NCI-H2227 treated with DMSO at 0.1 percent for 48 hours (cell line): ENCODE measurements at places on chromosomes 7 and 10.

- DNase-seq = no peak
These were observed 75.3 kb upstream of the NKX6-2 start for GRCh38 chr10:132861116-132861691.

GRCh38 chr10:75294518-75294865 is 58.7 kb upstream of the COMTD1 start:
- no peak for DNase-seq

DNA sequence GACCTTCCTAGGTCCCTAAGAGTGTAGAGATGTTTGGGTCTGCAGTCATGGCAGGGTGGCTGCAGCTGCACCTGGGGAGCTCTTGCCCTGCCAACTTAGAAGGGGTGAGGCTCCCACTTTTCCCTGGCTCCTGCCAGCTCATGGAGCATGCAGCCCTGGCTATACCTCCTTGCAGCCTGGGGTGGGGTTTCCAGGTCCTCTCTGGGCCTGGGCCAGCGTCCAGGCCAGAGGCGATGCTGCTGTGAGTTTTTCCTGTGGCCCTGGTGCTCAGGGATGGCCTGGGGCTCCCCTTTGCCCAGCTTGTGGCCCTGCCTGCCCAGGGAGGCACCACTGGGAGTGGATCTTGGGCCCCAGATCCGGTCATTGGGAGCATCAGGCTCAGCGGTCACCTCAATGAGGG is 109.8 kb upstream of the FAM180A start:
- no peak for DNase-seq

DNA sequence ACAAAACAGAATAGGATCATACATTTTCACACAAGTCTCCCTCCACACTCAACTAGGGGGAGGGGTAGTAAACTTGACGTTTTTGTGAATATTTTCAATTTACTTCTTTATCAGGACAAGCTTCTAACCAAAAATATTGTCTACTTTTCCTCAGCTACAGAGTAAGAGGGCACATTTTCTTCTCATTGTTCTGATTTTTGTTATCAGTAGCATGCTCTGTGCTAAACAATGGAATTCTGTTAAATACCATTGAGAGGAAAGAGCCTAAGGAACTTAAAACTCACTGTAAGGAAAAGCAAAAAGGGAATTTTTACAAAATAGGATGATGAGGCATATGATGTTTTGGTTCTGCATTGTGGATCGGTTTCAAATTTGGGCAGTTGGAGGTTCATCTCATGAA is 41.2 kb downstream of the ANLN start:
- no peak for DNase-seq

DNA sequence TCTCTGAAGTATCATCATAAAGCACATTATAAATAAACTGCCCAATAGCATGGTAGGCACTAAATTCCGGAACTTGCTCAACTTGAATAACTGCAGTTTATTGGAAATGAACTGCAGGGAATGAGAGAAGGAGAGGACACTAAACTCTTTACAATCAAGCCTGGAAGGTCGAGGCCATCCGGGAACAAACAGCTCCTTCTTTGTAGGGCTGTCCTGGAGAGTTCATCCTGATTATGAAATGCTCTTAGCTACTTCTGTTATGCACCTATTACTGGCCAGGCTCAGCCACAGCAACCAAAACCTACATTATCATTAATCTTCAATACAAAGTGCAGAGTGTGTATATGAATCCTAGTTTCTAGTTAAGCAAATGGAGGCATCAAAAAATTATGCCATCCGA is 64.7 kb downstream of the PPP1R17 start:
- DNase-seq = no peak

DNA sequence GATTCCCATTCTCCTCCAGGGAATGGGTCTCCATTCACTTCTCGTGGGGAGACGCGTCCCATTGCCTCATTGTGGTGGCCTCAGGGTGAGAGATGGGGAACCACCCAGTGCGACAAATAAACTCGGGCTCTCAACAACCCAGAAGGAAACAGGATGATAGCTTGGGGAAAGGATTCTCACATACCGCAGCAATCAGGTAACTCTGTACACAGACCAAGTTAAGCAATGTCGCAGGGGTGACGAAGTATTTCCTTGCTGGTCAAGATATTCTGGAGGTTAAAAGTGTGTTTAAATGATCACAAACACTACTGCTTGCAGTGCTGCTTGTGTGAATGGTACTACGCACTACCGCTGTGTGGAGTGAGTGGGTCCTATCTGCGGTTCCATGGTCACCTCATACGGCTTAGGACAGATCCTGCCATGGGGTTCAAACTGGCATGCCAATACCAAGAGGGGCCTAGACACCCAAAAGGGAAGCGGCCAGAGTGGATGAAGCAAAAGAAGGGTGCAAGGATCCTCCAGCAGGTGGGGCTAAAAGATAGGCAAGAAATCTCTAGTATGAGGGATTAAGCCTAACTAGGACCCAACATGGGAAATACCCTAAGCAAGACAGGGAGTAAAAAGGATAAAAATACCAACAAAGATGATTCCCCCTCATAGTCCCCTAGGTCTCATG is 143.8 kb upstream of the TMEM106B start:
- DNase-seq = peak; percentile 31

- DNase-seq = no peak
These were observed 882 bp downstream of the IRF5 start for GRCh38 chr7:128938544-128939074.

- no peak for DNase-seq
These were observed 74.2 kb upstream of the INSIG1 start for GRCh38 chr7:155223503-155223902.

DNA sequence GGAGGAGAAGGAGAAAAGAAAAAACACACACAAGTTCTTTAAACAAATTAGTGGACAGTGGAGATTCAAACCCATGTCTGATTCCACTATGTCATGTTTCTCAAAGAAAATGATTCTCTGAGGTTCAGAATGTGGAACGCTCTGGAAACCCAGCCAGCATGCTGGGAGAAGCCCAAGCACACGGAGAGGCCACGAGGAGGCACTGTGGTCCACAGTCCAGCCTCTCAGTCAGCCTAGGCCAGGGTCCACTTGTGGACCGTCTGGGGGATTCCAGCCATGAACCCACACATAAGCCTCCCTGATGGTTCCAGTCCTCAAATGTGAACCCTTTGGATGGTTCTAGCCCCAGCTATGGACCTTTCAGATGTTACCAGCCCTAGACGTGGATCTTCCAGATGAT is 73.4 kb downstream of the CAV1 start:
- DNase-seq = no peak

DNA sequence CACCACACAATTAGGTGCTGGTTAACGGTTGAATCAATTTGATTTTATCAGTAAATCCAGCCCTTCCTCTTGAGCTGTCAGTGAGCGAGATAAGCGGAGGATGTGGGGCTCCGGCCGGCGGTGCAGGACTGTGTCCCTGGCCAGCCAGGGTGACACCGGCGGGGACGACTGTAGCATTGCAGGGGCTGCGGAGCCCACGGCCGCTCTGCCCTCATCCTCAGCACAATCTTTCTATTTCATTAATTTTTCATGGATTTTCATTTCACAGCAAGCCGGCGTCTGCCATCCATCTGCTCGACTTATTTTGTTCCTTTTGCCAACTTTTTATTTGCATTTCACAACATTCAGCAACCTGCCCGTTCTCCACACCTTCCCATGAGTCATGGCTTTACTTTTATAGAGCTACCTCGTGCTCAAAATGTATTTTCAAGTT is 4.7 kb downstream of the ADARB2 start:
- no peak for DNase-seq

DNA sequence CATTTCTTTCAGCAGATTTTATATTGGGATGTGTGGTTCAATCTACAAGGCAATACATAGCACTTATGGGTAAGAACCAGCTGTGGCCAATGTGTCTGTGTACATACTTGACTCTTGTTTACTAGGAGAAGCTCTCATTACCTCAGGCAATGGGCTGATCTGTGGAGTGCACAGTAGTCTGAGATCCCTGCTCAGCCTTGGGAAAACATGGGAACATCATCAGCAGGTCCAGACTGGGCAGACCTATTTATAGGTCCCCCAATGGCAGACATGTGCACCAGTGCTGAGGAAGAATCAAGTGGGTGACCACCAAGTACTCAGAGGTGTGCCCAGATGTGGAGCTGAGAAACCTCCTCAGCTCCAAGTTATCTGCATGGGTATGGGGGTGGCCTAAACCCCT is 349.7 kb downstream of the KIF20B start:
- DNase-seq = no peak

DNA sequence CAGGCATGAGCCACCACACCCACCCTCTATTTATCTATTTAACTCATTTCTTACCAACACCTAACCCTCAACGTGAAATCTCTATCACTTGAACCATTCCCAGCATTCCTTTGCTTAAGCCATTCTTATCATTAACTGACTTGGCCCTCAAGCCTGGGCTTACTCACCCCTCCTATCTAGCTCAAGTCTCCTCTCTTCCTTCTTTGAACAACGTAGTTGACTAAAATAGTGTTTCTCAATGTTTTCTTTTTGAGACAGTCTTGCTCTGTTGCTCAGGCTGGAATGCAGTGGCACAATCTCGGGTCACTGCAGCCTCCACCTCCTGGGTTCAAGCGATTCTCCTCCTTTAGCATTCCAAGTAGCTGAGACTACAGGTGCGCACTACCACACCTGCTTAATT is 7.0 kb downstream of the ANXA7 start:
- no peak for DNase-seq

DNA sequence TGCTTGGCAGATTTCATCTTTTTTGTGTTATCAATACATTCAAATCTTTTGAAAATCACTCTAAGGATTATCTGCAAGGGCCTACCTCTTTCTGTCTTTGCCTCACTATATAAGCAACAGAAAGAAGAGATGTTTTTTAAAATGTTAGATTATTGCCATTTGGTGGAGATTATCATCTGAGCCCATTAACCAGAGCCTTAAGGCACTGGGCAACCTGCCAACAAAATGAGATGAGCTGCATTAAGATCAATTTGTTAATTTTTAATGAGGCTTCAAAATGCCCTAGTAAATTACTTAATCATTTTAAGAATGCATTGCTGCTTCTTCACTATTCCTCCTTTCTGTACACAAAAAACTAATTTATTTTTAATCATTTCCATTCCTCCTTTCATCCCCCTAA is 314.1 kb downstream of the SNX13 start:
- DNase-seq = no peak

DNA sequence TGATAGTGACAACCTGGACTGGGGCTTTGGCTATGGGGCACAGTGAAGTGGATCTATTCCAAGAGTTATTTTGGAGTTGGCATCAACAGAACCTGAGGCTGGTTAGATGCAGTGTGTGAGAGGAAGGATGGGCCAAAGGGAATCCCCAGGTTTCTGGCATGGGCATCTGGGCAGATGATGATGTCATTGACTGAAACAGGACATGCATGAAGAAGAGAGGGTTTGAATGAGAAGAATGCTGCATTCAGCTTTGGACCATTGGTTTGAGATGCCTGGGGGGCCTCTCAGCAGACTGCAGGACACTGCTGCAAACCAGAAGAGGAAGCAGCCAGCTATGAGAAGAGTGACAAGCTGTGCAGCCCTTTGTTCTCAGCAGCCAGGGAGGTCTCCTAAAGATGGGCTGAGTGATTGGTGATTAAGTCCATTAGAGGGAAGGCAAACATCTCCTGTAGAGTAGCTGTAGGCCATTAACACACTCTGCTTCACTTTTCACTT is 23.1 kb upstream of the PIK3CG start:
- DNase-seq = peak; percentile 53

GRCh38 chr10:113920875-113921274 is 66.4 kb downstream of the NHLRC2 start:
- no peak for DNase-seq

DNA sequence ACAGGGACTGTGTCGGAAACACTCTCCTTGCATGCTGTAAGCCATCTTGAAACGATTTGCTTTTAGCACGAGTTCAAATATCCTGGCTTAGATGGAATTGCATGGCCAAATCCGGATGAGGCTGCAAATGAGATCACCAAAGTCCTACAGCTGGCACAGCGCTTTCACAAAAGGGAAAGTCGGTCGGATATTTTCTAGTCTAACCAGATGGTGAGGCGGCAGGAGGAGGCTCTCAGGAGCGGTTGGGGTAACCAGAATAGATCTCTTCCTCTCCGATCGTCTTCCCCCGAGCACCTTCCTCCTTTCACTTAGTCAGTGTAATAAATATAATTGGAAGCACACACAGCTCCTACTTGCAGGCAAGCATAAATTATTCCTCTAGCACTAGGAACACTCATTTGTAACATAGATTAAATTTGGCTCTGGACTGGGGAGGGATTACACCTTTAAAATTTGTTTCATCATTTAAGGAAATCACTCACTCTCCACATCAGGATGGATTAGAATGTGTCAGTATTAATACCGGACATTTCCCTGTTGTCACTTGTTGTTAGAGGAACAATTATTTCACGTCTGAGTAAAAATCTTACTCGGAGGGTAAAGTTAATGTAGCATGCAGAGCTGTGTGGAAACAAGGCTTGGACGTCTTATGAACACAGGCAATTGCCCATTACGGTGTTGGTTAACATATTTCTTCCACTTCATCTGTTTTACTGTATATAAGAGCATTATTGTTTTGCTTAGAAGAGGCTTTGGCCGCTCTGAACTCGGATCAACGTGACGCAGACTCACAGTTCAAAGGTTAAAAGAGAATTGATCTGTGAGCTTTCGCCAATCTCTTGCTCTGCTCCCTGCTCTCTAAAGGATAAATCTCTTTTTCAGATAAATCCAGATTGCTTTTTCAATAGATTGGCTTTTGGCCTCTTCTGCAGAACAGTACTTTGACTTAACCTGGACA is 857.9 kb downstream of the TYW1 start:
- DNase-seq = no peak

GRCh38 chr7:51158211-51158610 is 158.4 kb downstream of the COBL start:
- no peak for DNase-seq

DNA sequence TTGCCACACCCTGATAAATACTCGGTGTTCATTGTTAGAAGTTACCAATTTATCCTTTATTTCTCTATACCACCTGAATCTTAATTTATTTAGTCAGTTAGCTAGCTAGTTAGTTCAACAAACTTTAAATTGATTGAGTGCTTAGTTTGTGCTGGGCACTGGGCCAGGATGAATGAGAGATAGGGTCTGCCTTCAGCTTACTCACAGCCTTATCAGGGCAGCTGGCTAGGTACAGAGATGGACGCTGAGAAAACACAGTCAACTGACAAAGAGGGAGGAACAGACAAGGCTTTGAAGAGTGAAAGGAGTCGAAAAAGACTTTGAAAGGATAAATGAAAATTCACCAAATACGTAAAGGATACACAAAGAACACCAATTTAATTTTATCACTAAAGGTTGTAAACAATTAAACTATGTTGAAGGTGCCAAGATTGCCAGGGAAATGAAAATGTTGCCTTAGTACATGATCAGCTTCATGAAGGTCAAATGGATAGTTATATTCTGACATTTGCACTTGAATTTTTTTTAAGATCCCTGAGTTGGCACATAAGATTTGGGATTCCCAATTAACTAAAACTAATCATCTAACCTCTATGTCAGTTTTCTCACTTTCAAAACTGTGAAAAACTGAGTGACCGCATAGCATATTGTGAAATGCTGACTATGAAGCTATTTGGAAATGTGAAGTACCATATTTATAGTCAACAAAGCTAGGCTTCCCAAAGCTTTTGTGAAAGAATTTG is 2.1 kb downstream of the CAV2 start:
- DNase-seq = no peak

- no peak for DNase-seq
These were observed 115.8 kb downstream of the ARHGAP22 start for GRCh38 chr10:48489099-48489498.

GRCh38 chr7:83105948-83106347 is 56.7 kb downstream of the PCLO start:
- DNase-seq = no peak

- DNase-seq = no peak
These were observed 7.0 kb upstream of the PANK1 start for GRCh38 chr10:89651916-89652573.

GRCh38 chr10:119535305-119535704 is 7.2 kb downstream of the RGS10 start:
- DNase-seq = no peak
